Glomerular endothelial cell (primary cell): ENCODE measurements at places on chromosomes 6 and 20.

- no peak for DNase-seq
These were observed 240.6 kb downstream of the BCKDHB start for GRCh38 chr6:80347101-80347500.

DNA sequence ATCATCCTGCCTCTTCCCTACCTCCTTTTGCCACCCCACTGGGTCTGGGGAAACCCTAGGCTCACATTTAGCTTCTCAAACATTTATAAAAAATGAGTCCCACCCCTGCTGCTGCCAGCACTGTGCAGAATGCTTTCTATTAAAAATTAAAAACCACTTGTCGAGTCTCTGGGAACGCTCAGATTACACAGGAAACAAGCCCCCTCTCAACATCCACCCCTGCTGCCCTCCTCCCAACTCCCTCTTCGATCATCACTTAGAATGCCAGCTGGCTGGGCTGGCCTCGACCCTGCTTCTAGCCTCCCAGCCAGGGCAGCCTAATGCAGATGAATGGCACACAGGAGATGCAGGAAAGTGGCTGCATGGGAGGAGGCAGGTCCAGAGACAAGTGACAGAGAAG, 75.8 kb downstream of the CDH22 start:
- DNase-seq = no peak

GRCh38 chr20:37880726-37881591, 22.0 kb upstream of the VSTM2L start:
- no peak for DNase-seq

DNA sequence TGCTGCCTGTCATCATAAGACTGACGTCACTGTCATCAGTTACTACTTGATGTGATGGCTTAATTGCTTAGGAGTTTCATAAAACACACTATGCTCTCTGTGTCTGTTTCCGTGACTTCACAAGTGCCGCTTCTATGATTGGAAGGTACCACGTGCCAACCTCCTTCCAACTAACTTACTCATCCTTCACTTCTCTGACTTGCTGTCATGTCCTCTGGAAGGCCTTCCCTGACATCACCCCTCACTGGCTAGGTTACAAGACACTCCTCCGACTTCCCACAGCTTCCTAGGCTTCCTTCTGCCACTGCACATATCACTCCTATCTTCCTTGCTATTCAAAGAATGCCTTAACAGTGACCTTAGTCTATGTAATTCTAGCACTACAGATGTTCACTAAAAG, 20.4 kb downstream of the SERINC3 start:
- no peak for DNase-seq

GRCh38 chr20:46279103-46279502, 29.2 kb downstream of the CDH22 start:
- no peak for DNase-seq
